ENCODE measurements at places on chromosomes 2 and 18.

GRCh38 chr18:9716780-9717563 is 8.9 kb downstream of the RAB31 start:
- DNase-seq: no peak

- DNase-seq: peak; percentile 81
Observed at GRCh38 chr2:74515981-74516633, 1.9 kb downstream of the TLX2 start.

- no peak for DNase-seq
Observed at GRCh38 chr2:95017071-95017501, 8.4 kb upstream of the MAL start.

GRCh38 chr2:74578408-74578807 is 23.9 kb downstream of the DOK1 start:
- no peak for DNase-seq

DNA sequence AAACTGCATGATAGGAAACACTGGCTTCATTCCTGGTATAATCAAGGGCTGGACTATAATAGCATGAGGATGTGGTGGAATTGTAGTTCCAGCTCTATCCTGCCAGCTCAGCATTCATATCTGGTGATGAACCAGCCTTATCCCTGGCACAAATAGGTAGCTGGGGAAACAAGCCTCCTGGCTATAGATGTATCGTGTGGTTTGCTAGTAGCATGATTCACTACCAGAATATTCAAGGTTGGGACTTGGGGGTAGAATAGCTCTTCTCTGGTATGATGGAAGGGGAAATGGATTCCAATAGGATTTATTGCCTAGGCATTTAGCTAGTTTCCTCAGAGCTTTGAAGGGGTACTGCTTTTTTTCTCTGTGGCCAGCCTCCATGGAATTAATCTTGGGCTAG is 532.8 kb downstream of the FBXO15 start:
- no peak for DNase-seq

- DNase-seq: no peak
Observed at GRCh38 chr18:26386002-26386401, 159.8 kb downstream of the TAF4B start.

DNA sequence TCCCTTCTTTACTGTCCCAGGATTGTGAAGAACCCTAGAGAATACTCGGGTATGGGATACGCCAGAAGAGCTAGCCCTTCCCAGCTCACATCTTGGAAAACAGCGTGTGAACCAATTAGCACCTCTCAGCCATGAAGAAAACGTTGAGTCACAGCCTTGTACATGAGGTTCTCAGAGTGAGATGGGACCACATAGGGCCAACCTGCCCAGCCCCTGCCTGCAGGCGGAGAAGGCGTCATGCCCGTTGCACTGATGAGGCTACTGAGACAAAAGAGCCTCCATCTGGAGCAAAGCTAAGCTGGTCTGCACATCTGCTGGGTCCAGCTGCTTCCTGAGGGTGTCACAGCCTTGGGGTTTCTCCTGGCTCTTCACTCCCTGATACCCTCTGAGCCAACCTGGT is 92.2 kb downstream of the LBH start:
- DNase-seq: no peak
